ENCODE measurements at places on chromosomes 13 and 19. TPM values are rescaled to one million over a fixed set of nuclear protein-coding genes. Genes with fewer than 3 reads are reported as not detected.

The SSC5D gene
- polyA plus RNA-seq, result 0.05 TPM

The ADGRE2 gene
- not detected for polyA plus RNA-seq

The TGDS gene
- 7.1 TPM for polyA plus RNA-seq

The B3GNT8 gene
- not detected for polyA plus RNA-seq

The PLK5 gene
- polyA plus RNA-seq, result not detected

The UBXN6 gene
- polyA plus RNA-seq, result 14.0 TPM

The C2CD4C gene
- 0.08 TPM for polyA plus RNA-seq

The BCAM gene
- not detected for polyA plus RNA-seq

The RPS16 gene
- polyA plus RNA-seq, result 356 TPM

The OXGR1 gene
- polyA plus RNA-seq, result not detected

The TLE5 gene
- polyA plus RNA-seq, result 9.8 TPM

The ZNF587B gene
- polyA plus RNA-seq, result 2.7 TPM

The OR7A5 gene
- not detected for polyA plus RNA-seq

The CBLC gene
- not detected for polyA plus RNA-seq

The PRR19 gene
- not detected for polyA plus RNA-seq

The SLITRK6 gene
- polyA plus RNA-seq, result 0.82 TPM

Data from Purkinje cell (primary cell).